ENCODE measurements at places on chromosomes 11 and 22. TPM values are rescaled to one million over a fixed set of nuclear protein-coding genes. Genes with fewer than 3 reads are reported as not detected.

DNA sequence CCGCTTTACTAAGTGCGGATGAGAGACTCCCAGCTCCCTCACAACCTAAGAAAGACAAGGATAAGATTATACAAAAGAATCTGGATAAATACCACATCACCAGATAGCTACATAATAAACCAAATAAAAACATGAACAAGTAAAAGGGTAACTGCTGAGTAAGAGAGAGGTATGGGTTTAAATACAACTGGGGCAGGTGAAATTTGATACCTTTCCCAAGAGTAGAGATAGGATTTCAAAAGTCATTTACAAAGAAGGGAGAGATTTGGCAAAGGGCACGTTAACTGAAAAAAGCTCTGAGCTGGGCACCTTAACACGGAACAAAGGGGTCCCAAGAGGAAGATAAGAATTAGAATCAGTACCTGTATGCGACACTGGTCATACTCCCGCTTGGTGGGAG lies 1.7 kb downstream of the UBXN1 start:
- no peak for DNase-seq

GRCh38 chr22:38870312-38870741 lies 1.7 kb downstream of the CBX6 start:
- DNase-seq = peak; percentile 72

LSP1 gene
- total RNA-seq = 2.4 TPM

- DNase-seq = no peak
Observed at GRCh38 chr11:19552161-19552560, 160.5 kb upstream of the NAV2 start.

OR4C5 gene
- not detected for total RNA-seq

SLC22A8 gene
- not detected for total RNA-seq

- DNase-seq = peak; percentile 56
Observed at GRCh38 chr11:83819931-83820549, 533.9 kb upstream of the CCDC90B start.
